AG09319 (cell line): ENCODE measurements at places on chromosomes 4 and X.

DNA sequence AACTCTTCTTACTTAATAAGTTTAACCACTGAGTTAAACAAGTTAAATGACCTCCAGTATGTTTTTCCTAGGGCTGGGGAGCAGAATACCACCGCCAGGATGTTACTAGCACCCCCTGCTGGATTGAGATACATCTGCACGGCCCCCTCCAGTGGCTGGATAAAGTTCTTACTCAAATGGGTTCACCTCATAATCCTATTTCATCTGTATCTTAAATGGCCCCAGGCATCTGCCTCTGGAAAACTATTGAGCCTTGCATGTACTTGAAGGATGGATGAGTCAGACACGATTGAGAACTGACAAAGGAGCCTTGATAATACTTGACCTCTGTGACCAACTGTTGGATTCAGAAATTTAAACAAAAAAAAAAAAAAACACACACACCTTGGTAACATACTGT, 61.5 kb upstream of the MMAA start:
- DNase-seq, result peak; percentile 43

DNA sequence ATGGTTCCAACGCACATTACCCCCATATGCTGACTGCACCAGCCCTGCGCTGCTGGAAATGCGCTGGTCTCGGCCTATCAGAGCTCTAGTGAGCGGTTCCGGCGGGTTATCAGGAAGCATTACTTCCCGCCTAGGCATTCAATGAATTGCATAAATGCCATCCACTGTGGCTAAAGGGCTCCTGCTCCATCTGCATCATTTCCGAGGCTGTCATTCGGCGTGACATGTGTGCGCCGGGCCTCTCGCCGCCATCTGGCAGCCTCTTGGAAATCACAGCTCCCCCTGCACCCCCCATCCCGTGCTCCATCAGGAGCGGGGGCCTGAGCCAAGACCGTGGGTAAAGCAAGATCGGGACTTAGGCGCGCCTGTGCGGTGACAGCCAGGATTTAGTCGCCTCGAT, 64.4 kb downstream of the SEPSECS start:
- no peak for DNase-seq

DNA sequence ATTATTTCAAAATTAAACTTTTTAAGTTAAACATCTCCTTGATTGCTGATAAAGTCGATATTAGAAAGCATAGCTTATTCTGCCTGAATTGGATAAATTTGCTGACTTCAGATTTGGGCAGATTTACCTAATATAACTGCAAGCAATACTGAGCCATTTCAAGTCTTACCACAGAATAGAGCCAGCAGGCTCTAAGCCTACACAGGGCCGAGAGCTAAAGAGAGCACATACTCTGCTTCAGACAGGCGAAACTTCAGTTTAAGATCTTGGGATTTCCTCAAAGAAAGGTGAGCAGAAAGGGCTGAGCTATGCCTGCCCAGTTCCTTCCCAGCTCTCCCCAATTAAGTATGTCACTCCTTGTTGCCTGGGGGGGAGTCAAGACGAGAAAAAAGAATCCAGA, 240.6 kb upstream of the NOCT start:
- DNase-seq, result no peak

DNA sequence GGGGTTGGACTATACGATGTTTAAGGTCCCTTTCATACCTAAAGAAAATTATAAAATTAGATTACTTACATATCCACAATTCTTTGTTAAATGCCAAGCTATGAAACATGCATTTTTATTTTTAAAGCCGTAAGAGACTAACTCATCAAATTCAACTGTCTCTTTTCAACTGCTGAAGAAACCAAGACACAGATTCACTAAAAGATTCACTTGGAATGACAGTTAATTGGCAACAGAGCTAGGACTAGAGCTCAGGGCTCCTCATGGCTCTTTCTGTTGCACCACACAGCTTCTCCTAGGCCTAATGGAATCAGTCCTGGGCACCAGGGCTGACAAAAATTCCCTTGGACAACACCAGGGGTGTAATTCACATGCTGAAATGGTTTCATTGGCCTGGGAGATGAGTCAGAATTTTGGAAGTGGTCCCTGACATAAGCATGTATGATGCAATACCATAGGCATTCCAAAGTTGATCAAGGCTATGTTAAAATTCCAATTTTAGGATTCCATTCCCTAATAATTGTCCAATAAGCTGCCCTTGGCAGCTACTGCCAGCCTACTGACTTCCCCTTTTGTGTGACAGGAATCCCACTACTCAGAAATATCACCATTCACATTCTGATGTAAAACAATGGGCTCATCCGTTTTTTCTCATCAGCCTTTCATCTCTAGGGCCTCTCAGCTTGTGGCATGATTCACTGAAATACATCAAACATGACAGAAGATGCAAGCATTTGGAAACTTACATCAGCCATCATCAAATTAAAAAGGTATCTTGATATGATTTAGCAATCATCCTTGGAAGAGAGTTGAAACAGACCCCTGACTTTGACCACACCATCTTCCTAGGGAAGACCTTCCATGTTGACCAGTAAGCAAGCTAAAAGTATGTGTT, 54.2 kb downstream of the PLAC1 start:
- peak; percentile 81 for DNase-seq

DNA sequence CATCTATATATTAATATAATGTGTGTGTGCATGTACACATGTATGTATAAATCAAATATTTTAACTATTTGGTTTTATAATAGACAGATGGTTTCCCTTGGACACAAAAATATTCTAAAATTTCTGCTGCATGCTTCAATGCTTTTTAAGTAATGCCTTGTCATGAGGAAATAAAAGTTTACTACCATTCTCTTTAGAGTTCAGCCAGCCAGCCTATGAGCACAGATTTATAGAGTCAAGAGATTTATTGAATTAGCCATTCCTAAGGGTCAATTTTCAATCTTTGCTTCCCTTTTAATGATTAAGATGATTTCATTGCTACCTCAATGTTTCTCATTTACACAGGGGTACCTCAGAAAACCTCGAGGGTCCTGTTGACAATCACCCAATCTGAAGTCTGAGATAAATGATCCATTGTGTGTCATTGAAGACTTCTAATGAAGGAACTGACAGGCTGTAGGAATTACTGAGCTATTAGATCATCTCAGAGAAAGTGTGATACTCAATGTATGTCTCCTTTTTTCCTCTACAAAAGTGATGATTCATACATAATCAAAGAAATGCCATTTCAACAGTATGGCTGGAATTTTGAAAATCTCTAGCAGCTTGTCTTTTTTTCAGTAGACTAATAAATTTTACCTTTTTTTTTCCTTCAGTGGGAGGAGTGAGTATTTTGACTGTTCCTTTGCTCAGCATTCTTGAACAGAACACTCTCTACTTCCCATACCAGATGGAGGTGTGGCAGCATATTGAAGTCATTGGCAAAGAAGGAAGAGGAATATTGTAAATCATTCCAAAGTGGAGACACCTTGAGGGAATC, 222.6 kb upstream of the PCDH18 start:
- DNase-seq, result no peak

DNA sequence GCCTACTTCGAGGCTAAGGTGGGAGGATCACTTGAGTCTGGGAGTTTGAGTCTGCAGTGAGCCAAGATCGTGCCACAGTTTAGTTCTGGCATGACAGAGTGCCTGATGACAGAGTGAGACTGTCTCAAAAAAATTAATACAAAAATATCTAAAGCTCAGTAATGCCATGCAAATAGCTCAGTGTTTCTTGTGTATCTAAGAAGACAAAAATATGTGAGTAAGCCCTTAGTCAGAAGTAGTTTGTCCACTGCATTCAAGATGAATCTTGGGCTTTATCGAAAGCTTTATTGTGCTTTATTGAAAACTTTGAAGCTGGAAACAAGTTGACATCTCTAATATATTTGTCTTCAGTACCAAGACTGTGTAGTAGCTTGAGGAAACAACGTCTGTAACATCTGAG, 115.9 kb downstream of the GPAT3 start:
- no peak for DNase-seq

DNA sequence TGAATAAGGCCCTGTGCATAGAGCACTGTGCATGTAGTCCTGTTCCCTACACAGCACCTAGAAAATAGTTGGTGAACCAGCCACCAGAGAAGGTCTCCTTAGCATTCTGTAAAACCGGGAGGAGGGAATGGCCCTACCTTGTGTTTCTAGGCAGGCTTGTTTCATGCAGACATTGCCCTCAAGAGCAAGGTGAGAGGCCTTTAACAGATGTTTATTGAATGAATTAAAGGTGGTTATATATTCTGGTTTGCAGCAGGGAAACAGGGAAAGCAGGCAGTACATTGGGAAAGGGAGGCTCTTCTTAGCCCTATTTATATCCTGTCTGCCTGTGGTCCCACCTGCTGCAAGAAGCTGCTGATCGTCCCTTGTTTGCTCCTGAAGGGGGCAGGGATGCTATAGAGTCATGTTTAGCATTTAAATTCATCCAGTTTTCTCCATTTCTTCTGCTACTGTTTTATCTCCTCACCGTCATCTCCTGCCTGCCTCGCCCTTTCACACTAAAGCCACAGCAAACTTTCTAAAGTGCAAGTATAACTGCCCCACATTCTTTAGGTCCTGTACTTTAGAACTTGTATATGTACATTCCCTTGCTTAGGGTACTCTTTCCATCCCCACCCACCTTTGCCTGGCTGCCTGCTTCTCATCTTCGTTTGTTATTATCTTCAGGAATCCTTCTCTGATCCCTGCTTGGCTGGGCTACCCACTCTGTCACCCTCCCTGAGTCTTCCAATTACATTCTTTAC, 60.3 kb downstream of the EGF start:
- DNase-seq, result no peak

DNA sequence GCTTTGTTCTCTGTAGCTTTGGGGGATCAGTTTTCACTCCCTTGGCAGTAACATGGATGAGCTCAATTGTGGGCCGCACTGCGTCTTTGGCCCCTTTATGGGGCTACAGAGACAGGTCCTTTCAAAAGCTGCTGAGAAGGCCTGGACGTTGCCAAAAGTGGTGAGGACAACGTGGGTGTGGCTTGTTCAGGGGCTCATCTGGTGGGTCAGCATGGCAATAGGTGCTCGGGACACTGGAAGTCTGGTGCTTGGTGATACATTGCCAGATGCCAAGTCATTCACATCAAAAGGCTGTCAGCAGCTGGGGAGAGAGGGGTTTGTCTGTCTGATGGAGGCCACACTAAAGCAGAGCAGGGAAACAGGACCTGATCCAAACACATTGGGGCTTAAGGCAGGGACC, 149.8 kb upstream of the EOLA2 start:
- no peak for DNase-seq

- DNase-seq, result peak; percentile 3
These were observed 27.4 kb downstream of the LEF1 start for GRCh38 chr4:108141213-108141950.

- DNase-seq, result peak; percentile 69
These were observed at the start of gene FGF2 for GRCh38 chr4:122826553-122827257. FGF2 (plus strand) TSS chr4:122826831; CDS start chr4:122827175, 344 bp downstream.

- DNase-seq, result no peak
These were observed 342.3 kb downstream of the GRXCR1 start for GRCh38 chr4:43234626-43235415.

- peak; percentile 73 for DNase-seq
These were observed 107.4 kb upstream of the SLC4A4 start for GRCh38 chr4:71231129-71232055.

DNA sequence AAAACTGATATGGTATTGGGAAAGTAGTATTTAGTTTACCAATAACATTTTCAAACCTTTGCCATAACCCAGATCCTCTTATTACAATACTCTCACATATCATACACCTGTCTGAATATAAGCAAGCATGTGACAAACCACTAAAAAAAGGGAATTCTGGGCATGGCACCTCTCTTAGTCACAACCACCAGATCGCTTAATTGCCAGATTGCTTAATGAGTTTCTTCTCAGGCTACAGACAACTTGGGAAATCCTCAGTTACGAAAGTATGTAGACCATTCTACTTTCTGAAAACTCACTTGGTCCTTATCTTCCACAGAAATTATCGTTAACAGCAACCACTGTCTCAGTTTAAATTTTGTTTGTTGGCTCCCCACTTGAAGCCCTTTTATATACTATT, 2.1 kb downstream of the NAF1 start:
- DNase-seq, result no peak

- DNase-seq, result no peak
These were observed 24.7 kb downstream of the NAT8L start for GRCh38 chr4:2083826-2084160.

GRCh38 chr4:22573641-22574040, 57.8 kb upstream of the ADGRA3 start:
- DNase-seq, result no peak
